Suppressor macrophage treated with lipopolysaccharide for 4 hours (primary cell): ENCODE measurements at places on chromosomes 2 and 18.

DNA sequence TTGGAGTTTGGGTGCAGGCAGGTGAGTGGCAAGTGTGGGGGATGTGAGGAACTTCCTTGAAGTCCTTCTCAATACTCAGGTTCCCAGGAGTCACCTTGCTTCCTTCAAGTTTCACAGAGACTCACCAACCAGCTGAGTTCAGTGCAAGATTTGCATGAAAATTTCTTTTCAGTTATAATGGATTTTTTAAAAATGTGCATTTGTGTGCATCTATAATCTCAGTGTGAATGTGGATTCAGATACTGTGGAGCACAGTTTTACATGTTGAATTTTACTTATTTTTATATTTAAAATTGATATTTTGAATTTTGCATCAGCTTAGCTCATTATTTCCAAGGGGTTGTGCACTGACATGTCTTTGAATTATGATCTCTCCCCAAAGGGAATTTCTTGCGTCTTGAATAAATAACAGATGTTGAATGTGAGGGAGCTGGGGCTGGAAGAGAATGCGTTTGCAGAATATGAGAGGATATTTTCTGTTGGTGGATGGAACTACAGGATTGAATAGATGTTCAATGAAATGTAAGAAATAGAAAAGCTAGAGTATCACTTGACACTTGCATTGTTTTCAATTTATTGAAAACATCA lies 184.3 kb downstream of the RPRM start:
- DNase-seq = no peak

DNA sequence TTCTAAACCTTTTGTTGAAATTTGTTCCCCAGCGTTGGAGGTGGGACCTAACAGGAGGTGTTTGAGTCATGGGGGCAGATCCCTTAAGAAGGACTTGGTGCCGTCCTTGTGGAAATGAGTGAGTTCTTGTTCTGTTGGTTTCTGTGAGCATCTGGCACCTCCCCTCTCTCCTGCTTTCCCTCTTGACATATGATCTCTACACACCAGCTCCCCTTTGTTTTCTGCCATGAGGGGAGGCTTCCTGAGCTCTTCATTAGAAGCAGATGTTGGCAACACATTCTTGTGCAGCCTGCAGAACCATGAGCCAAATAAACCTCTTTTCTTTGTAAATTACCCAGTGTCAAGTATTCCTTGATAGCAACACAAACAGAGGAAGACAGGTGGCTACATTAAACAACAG lies 23.8 kb downstream of the NABP1 start:
- no peak for DNase-seq

- DNase-seq = no peak
Measured at GRCh38 chr2:107633580-107634147, 193.0 kb upstream of the RGPD4 start.

DNA sequence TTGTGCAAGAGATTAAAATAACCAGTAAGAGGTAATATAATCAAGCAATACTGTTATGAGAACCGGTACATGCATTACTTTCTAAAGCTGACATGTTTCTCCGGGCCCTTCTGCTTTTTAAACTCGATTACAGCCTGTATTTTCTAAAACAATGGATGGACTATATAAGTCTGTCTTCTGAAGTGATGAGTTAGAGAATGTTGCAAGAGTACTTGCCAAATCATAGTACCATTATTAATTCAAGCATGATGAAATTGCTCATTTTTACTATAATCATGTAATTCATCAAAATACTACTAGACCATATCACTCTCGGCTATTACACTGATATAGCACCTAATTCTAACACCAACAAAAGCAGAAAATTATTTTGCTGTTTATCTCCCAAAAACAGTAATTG lies 1240.3 kb upstream of the ACVR2A start:
- no peak for DNase-seq

GRCh38 chr2:240295256-240296103 lies 140.0 kb upstream of the GPC1 start:
- DNase-seq = no peak

- DNase-seq = no peak
Measured at GRCh38 chr18:22650247-22650646, 232.5 kb upstream of the CTAGE1 start.

GRCh38 chr2:110858993-110859701 lies 126.8 kb downstream of the ACOXL start:
- DNase-seq = no peak

GRCh38 chr2:219142329-219142728 lies 18.3 kb downstream of the NHEJ1 start:
- DNase-seq = no peak

- DNase-seq = peak; percentile 61
Measured at GRCh38 chr2:181393472-181393871, 63.7 kb upstream of the ITGA4 start.

- no peak for DNase-seq
Measured at GRCh38 chr18:8091035-8091434, 518.2 kb upstream of the RAB12 start.

- DNase-seq = peak; percentile 4
Measured at GRCh38 chr2:54895730-54896129, 154.5 kb downstream of the RTN4 start.

- no peak for DNase-seq
Measured at GRCh38 chr2:142951190-142952007, 73.9 kb downstream of the KYNU start.

DNA sequence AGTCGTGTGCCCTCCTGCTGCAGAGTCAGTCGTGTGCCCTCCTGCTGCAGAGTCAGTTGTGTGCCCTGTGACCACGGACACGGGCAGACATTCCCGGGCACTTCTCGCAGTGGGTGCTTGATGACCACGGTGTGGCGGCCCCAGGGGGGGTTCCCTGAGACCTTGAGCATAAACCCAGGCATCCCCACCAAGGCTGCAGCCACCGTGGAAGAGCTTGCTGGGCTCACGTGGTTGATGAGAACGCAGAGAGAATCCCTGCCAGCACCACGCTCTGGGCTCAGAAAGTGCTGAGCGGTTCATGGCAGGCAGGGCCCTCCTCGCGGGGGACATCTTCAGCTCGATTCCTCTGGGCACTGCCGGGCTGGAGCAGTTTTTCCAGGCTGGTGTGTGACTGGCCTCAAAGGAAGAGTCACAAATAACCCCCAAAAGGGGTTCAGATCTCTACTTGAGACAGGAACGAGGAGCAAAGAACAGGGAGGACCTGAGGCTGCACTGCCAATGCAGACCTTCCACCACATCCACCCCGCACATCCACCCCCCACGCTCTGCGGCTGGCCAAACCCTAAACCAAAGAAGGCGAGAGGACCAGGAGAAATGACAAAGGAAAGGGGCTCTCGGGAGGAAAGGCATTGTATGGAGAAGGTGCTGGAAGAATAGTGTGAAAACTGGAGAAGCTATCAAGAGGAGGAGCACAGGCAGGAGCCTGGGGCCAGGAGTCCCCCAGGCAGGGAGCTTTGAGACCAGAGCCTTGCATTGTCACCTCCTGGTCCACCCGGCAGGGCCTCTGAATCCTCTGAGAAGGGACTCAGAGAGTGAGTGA lies 8.4 kb upstream of the PER2 start:
- no peak for DNase-seq

- DNase-seq = no peak
Measured at GRCh38 chr2:194345347-194345746, 1311.7 kb upstream of the SLC39A10 start.

GRCh38 chr2:153667475-153667874 lies 188.9 kb upstream of the RPRM start:
- DNase-seq = no peak

DNA sequence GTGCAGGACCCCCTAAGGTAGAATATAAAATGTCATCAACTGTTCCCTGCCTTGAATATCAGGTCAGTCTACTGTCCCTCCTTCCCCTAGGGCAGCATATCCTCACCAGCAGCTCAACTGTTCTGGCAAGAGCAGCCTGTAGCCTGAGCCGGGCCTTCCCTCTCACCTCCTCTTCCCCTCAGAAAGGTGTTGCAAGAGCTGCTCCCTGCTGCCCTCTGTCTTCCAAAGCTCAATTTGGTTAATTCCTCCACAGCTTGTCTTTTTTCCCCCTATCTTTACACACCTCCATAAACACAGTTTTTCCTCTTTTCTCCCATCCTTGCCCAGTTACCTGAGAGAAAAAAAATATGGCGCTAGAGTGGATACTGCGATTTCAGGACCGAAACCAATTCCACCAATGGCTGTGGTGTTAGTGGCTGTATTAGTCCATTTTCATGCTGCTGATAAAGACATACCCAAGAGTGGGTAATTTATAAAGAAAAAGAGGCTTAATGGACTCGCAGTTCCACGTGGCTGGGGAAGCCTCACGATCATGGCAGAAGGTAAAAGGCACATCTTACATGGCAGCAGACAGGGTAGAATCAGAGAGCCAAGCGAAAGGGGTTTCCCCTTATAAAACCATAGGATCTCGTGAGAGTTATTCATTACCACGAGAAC lies 184.7 kb downstream of the MREG start:
- DNase-seq = peak; percentile 61

- DNase-seq = peak; percentile 70
Measured at GRCh38 chr18:47772374-47773248, 157.8 kb downstream of the SMAD2 start.

DNA sequence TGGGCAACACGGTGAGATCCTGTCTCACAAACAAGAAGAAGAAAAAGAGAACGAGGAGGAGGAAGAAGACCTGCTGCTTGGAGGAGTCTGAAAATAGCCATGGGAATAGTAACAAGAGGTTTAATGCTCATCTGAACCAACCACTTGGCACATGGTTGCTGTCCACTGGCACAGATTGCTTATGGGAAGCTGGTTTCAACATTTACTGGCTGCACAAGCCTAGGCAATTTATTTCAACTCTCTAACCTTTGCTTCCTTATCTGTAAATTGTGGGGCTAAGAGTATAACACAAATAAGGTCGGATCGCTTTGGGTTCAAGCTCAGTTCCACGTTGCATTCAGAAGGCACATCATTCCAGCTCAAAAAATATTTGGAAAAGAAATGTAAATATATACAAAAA lies 14.2 kb upstream of the RHOB start:
- no peak for DNase-seq
